Lower lobe of right lung (tissue), 2 donors: ENCODE measurements at places on chromosomes 1 and 21. TPM values are rescaled to one million over a fixed set of nuclear protein-coding genes. Genes with fewer than 3 reads are reported as not detected.

GRCh38 chr1:7284839-7285435, 486.2 kb upstream of the VAMP3 start:
- DNase-seq, result no peak

DNA sequence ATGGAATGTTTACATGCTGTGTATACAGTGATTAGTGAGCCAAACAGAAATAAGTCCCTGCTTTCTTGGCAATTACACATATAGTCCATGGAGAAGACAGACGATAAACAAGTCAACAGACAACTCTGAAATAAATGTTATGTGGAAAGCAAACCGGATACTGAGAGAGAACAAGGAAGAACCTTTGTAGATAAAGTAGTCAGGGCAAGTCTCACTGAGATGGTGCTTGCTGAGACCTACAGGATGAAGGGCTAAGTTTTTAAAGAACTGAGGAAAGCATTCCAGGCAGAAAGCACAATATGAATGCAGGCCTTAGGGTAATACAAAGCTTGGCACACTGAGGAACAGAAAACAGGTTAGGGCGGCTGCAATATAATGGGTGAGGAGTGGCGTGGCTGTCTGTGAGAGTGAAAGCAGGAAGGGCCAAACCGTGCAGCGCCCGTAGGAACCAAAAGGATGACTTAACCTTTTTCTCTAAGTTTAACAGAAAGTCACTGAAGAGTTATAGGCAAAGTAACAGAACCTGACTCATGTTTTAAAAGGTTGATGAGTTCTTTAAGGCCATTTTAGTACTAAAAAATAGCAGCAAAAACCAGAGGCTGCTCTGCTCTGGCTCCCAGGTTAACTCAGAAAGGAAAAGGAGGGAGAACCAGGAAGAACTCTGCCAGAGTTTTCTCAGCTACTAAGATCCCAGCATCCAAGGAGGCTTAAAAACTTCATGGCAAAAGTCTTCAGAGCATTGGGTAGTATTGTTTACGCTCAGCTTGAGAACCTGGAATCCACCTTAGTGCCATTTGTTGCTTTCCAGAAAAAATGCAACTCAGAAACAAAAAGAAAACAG, 8.7 kb upstream of the TTF2 start:
- peak; percentile 64 for DNase-seq

DNA sequence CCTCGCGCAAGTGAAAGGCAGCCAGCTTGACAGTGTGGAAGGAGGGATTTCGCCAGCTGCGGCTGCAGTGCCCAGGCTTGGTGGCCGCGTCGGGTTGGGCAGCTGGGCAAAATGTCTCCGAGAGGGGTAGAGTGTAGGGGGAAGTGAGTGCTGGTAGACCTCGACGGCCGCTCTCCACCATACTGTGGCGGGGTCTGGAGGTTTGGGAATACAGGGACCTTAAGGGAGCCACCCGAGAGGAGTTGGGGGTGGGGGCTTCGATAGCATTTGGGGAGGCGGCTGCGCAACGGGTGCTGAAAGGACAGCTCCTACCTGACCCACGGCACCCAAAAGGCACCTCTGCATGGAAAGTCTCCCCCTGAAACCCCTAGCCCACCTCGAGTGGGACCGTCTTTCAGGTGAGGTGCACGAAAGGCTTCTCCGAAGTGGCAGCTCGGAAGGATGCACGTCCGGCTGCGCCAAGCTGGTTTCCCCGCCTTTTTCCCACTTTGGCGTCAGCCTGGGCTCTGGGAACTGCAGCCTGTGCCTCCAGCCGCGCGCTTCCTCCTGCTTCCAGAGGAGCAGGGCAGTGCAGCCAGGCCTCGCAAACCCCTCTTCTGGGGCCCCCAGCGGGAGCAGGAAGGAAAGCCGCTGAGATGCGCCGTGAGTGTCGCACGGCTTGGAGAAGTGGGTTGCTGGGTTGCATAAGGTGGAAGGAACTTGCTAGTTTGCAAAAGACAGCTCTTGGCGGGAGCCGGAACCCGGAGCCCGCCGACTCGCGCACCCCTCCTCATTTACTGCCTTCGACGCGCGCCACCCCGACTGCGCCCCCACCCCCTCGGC, 531 bp upstream of the HMGN2 start:
- peak; percentile 90 for DNase-seq

DNA sequence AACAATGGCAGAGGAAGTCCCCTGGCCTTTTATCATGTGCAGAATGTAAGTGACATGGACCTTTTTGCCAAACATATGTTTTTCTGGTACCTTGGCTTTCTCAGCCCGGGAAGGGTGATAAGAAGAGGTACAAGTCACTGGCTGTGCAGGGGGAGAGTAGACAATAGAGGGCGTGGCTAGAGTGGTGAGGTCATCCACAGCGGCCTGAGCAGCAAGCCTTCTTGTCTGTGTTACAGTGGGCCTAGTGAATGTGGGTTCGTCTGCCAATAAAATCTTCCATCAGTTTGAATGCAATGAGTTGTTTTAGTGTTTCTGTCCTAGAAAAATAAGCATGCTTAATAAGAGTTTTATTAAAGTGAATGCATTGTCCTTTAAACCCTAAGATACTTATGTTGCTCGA, 59.0 kb upstream of the PGD start:
- DNase-seq, result no peak

VHLL gene
- not detected for total RNA-seq

CELA2A gene
- total RNA-seq, result not detected
